ENCODE measurements at places on chromosomes 1 and 21.

- H3K4me3 ChIP-seq: no peak overlapping the region
- no peak overlapping the region for H3K27ac ChIP-seq
- H3K36me3 ChIP-seq: no peaks in the 10 kb centered on the region
- H3K4me1 ChIP-seq: no peaks in the 10 kb centered on the region
- no peak for DNase-seq
- H3K27me3 ChIP-seq: no peaks in the 10 kb centered on the region
Observed at GRCh38 chr21:45655124-45655523, 11.6 kb downstream of the PCBP3 start.

GRCh38 chr1:205714190-205714905 is 34.0 kb upstream of the SLC45A3 start:
- DNase-seq: no peak
- no peak overlapping the region for H3K27ac ChIP-seq
- no peak overlapping the region for H3K4me3 ChIP-seq
- no peaks in the 10 kb centered on the region for H3K27me3 ChIP-seq
- H3K36me3 ChIP-seq: peaks cover 45% of the 10 kb centered on the region
- H3K4me1 ChIP-seq: no peaks in the 10 kb centered on the region

DNA sequence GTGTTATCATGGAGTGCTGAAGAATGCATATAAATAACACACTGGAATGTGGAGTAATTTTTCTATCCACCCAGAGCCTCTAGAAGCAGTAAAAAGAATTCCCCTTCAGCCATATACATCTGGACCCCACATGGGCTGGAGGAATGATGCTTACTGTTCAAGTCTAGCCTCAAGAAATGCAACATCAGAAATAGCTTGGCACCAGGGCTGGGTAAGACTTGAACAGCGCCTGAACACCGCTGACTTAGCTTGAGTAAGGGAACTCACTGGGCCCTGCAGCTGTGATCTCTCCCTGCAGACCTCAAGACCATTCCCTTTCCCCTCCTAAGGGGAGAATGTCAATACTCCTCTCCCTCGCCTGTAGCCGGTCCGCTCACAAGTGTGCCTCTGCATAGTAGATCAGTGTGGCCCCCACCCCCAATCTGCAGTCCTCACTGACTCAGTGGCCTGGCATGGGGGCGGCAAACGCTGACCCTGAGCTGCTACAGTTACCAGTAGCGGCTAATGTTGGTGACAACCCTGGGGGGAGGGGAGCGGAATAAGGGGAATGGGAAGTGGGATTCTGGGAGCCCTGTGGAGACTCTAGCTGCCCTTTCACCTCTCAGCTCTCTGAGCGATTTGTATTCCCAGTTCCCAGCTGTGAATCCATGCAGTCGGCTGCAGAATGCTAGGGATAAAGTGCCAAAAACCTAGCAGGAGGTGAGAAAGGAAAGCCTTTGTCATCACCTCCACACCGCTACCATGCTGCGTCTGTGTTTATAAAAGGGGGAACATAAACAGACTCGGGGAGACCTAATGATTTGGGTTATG is 483.9 kb downstream of the DISC1 start:
- H3K4me3 ChIP-seq: no peak overlapping the region
- H3K4me1 ChIP-seq: no peaks in the 10 kb centered on the region

- no peaks in the 10 kb centered on the region for H3K27me3 ChIP-seq
- DNase-seq: no peak
- no peaks in the 10 kb centered on the region for H3K36me3 ChIP-seq
Observed at GRCh38 chr1:212030936-212031528, 4.3 kb downstream of the INTS7 start.

DNA sequence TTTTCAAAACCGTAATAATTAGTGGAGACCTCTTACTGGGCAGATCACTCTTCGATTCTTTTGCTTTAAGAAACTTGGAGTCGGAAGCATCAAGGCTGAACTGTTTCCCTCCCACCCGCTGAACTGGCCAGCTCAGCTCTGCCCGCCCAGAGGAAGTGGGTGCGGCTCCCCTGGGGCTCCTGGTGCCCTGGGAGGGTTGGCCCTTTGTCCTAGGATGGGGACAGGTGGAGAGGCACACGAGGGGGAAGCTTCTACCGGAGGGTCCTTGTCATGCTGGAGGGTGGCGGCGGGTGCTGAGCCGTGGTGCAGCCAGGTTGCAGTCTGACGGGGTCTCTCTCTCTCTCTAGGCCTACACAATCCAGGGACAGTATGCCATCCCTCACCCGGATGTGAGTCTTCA is 64.3 kb upstream of the COL6A1 start:
- DNase-seq: no peak
- H3K27ac ChIP-seq: no peak overlapping the region
- peaks cover 17% of the 10 kb centered on the region for H3K4me1 ChIP-seq
- no peak overlapping the region for H3K4me3 ChIP-seq
- H3K27me3 ChIP-seq: no peaks in the 10 kb centered on the region

GRCh38 chr1:18041685-18042355 is 65.8 kb upstream of the IGSF21 start:
- no peak overlapping the region for H3K4me3 ChIP-seq
- no peaks in the 10 kb centered on the region for H3K27me3 ChIP-seq
- DNase-seq: no peak

- H3K27ac ChIP-seq: no peak overlapping the region
- no peaks in the 10 kb centered on the region for H3K27me3 ChIP-seq
- H3K36me3 ChIP-seq: no peaks in the 10 kb centered on the region
- no peak overlapping the region for H3K4me3 ChIP-seq
- H3K4me1 ChIP-seq: no peaks in the 10 kb centered on the region
Observed at GRCh38 chr1:193404236-193404635, 217.8 kb upstream of the B3GALT2 start.

GRCh38 chr21:28704746-28705145 is 287.9 kb downstream of the LTN1 start:
- no peaks in the 10 kb centered on the region for H3K36me3 ChIP-seq
- no peaks in the 10 kb centered on the region for H3K4me1 ChIP-seq
- no peak overlapping the region for H3K27ac ChIP-seq
- H3K27me3 ChIP-seq: no peaks in the 10 kb centered on the region
- no peak overlapping the region for H3K4me3 ChIP-seq

DNA sequence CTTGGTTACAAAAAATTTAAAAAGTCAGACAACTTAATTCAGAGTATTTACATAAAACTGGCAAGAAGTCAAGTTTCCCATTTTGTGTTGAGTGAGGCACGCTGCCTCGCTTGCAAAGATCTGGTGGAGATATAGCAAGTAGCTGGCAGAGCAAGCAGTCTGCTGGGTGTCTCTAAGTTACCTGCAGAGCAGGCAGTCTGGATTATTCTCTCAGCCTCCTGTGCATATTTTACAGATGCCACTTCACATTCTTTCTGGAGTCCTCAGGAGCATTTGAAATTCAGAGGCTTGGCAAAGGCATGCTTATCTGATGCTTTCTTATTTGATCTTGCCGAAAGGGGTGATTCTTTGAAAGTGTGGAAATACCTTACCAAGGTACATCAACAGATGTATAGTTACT is 640.4 kb upstream of the ADGRL4 start:
- no peak overlapping the region for H3K4me3 ChIP-seq
- no peak for DNase-seq
- H3K36me3 ChIP-seq: no peaks in the 10 kb centered on the region
- H3K27ac ChIP-seq: no peak overlapping the region

GRCh38 chr21:24428591-24429199 is 1178.6 kb downstream of the MRPL39 start:
- no peak overlapping the region for H3K27ac ChIP-seq
- H3K4me3 ChIP-seq: peak overlapping the region; percentile 43
- no peaks in the 10 kb centered on the region for H3K36me3 ChIP-seq
- DNase-seq: no peak

- H3K36me3 ChIP-seq: no peaks in the 10 kb centered on the region
- H3K27me3 ChIP-seq: no peaks in the 10 kb centered on the region
- H3K27ac ChIP-seq: no peak overlapping the region
Observed at GRCh38 chr1:65924471-65924870, 131.8 kb downstream of the PDE4B start.

GRCh38 chr21:25907573-25908275 is 173.0 kb downstream of the GABPA start:
- H3K27ac ChIP-seq: no peak overlapping the region
- no peak overlapping the region for H3K4me3 ChIP-seq
- H3K36me3 ChIP-seq: no peaks in the 10 kb centered on the region
- H3K27me3 ChIP-seq: no peaks in the 10 kb centered on the region
- no peak for DNase-seq
- H3K4me1 ChIP-seq: no peaks in the 10 kb centered on the region

GRCh38 chr21:29242201-29242600 is 56.5 kb upstream of the BACH1 start:
- H3K4me3 ChIP-seq: no peak overlapping the region
- peaks cover under 1% of the 10 kb centered on the region for H3K27me3 ChIP-seq
- H3K4me1 ChIP-seq: no peaks in the 10 kb centered on the region
- H3K36me3 ChIP-seq: no peaks in the 10 kb centered on the region
- no peak for DNase-seq
- H3K27ac ChIP-seq: no peak overlapping the region

DNA sequence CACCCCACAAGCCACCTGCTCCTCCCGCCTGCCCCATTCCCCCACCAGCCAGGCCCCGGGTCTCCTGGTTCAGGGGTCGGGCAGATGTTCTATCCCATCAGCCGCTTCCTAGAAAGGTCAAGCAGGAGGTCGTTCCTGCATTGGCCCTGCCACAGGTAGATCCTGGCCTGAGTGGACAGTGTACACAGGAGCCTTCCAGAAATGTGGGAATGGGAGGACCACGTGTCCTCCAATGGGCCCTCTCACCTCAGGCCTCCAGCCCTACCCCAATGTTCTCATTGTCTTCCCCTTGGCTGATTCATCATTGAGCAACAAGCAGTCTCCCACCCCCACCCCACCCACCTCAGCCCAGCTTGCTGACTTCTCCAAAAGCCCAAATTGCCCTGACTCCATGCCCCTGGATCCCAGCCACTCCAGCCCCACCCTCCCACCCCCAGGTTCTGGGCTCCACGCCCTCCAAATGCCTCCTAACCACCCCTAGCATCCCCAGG is 2.1 kb downstream of the S100A16 start:
- no peak overlapping the region for H3K27ac ChIP-seq
- no peak overlapping the region for H3K4me3 ChIP-seq
- no peak for DNase-seq
- no peaks in the 10 kb centered on the region for H3K4me1 ChIP-seq

DNA sequence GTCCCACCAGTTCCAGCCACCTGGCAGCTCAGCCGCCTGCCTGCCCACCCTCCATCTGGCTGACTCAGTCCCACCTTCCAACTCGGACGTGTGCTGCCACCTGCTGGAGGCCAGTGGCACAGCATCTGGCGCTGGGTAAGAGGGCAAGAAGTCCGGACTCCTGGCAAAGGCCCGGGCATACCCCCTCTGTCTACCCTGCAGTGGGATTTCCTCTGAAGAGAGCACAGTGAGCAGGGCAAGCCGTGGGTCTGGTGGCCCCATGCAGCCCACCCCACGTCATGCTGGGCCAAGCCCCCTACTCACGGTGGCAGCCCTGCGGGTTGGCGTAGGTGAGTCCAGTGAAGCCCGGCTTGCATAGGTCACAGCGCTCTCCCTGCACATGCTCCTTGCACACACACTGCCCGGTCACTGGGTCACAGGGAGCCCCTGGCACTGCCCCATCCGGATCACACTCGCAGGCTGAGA is 24.5 kb downstream of the LAMB3 start:
- DNase-seq: peak; percentile 37
- H3K4me1 ChIP-seq: peaks cover 9% of the 10 kb centered on the region
- no peaks in the 10 kb centered on the region for H3K36me3 ChIP-seq
- no peak overlapping the region for H3K27ac ChIP-seq

GRCh38 chr1:241817956-241818612 is 29.9 kb upstream of the EXO1 start:
- H3K4me1 ChIP-seq: no peaks in the 10 kb centered on the region
- peaks cover 3% of the 10 kb centered on the region for H3K27me3 ChIP-seq
- H3K36me3 ChIP-seq: no peaks in the 10 kb centered on the region
- no peak overlapping the region for H3K27ac ChIP-seq

DNA sequence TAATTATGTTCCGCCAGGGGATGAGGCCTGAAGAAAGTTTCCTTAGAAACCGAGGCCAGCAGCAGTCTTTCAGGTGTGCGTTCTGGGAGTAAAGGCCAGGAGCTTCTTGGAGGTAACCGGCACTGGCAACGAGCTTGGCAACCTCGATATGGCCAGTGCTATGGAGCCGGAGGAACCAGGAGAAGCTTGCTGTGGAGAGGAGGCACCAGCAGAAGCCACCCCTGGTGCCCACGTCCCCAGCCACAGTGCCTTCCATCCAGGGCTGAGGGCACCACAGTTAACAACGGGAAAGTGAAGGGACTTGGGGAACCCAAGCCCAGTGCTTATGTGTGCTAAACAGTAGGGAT is 41.5 kb upstream of the LIN9 start:
- H3K4me1 ChIP-seq: no peaks in the 10 kb centered on the region
- H3K36me3 ChIP-seq: no peaks in the 10 kb centered on the region
- no peak overlapping the region for H3K4me3 ChIP-seq
- DNase-seq: no peak

- H3K27ac ChIP-seq: no peak overlapping the region
- H3K4me3 ChIP-seq: no peak overlapping the region
- H3K36me3 ChIP-seq: no peaks in the 10 kb centered on the region
- no peaks in the 10 kb centered on the region for H3K4me1 ChIP-seq
- no peaks in the 10 kb centered on the region for H3K27me3 ChIP-seq
Observed at GRCh38 chr21:21163904-21164303, 165.7 kb downstream of the NCAM2 start.

DNA sequence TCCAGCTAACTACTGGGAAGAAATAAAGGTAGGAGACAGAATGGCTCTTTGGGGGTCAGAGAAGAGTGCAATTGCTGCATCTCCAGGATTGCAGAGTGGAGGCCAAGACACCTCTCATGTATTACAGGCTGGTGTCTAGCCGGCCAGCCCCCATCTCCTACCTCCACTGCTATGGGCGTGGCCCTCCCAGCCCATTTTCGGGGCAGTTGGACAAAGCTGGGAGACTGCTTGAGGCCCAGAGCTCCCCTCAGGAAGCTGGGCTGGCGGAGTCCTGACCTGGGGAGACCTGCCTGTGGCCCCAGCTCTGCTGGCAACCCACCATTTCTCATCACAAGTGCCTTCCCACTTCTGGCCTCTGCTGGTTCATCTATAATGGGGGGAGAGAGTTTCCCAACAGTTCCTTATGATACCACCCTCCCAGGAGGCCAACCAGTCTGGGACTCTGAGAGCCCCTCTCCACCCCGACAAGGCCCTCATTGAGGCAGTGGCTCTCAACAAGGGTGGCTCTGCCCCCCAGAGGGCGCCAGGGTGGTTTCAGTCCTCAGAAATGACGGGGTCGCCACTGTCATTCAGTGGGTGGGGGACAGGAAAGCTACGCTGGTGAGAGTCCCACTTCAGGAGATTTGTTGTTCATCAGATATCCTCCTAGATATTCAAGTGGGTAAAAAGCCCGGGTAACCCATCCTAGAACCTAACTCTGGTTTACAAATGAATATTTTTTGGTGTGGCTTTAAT is 11.5 kb downstream of the RAP1GAP start:
- no peak for DNase-seq
- H3K36me3 ChIP-seq: no peaks in the 10 kb centered on the region
- H3K27ac ChIP-seq: no peak overlapping the region

DNA sequence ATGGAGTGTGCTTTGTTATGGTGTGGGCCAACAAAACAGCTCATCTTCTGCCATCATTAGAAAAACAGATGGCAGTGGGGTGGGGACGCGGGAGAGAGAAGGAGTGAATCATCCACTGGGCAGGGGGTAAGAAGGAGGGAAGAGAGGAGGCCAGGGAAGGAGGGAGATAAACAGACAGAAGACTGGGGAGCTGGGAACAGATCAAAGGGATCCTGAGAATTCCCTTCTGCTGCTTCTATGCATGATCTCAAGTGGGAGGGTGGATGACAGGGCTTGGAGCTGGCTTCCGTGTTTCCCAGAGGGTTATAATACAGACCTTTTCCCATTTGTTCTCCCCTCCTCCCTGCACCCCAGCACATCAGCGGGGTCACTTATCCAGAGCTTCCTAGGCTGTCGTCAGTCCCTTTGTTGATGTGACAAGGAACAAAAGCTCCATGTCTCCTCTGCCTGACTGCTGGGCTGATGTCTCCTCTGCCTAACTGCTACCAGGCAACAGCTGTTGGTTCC is 338.6 kb downstream of the PAPPA2 start:
- H3K4me1 ChIP-seq: no peaks in the 10 kb centered on the region
- no peak overlapping the region for H3K27ac ChIP-seq
- no peak for DNase-seq
- H3K27me3 ChIP-seq: peaks cover 4% of the 10 kb centered on the region
- no peak overlapping the region for H3K4me3 ChIP-seq
